ENCODE measurements at places on chromosomes 1 and 21.

DNA sequence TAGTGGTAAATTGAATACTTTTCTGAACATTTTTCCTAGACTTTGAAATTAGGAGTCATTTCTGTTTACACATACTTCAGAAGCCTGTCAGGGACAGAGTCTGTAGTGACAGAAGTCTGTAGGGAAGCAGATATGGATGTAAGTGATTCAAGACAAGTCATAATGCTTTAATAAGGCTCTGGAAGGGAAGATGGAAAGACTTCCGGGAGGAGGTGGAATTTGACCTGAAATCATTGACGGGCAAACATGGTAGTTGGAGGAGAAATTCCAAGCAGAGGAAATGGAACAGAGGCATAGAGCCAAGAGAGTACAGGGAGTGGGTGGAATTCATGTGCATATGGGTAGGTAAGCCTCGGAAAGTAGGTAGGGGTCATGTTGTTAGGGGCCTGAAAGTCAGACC, 22.5 kb downstream of the CAMTA1 start:
- no peak for DNase-seq

DNA sequence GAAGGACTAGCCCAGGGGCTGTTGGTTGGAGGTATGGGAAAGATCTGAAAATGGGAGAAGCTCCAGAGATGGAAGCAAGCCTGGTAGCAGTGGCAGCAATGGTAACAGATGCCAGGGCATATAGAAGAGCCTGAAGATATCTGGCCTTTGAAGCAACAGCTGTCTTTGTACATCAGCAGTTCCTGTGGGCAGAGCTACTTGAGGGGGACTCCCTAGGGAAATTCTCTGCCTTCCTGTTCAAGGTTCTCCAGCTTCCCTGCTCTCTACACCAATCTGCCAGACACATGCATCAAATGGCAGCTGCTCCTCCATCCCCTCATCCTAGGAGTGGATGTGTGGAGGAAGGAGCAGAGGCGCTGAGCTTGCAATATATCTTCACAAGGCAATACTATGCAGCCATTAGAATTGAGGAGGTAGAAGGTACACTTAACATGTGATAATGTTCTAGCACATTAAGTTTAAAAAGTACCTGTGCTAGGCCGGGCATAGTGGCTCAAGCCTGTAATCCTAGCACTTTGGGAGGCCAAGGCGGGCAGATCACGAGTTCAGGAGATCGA, 2.2 kb downstream of the TMEM35B start:
- no peak for DNase-seq

DNA sequence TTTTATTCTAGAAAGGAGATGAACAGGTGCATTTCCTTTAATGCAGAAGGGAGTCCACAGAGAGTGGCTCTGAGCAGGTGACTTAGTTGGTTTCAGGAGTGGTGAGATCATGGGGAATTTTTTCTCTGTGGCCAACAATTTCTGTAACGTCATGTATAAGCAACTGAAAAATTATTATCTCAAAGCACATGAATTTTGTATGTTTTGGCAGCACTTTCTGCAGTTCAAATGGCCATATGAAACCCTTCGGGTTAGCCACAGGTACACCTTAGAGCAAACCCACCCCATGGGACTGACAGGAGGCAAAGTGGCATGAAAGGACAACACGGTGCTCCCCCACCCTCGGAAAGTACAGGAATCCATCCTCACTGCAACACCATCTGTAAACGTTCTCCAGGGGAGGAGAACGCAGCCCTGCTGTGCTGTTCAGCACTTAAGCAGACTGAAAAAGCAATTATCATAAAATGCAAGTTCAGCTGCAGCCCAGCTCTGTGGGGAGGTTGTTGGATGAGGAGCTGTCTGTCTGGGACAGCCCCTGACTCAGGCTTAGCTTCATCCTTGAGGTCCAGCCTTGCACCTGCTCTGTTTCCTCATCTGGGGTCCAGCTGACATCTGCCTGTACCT, 55.8 kb upstream of the CLDN14 start:
- no peak for DNase-seq

DNA sequence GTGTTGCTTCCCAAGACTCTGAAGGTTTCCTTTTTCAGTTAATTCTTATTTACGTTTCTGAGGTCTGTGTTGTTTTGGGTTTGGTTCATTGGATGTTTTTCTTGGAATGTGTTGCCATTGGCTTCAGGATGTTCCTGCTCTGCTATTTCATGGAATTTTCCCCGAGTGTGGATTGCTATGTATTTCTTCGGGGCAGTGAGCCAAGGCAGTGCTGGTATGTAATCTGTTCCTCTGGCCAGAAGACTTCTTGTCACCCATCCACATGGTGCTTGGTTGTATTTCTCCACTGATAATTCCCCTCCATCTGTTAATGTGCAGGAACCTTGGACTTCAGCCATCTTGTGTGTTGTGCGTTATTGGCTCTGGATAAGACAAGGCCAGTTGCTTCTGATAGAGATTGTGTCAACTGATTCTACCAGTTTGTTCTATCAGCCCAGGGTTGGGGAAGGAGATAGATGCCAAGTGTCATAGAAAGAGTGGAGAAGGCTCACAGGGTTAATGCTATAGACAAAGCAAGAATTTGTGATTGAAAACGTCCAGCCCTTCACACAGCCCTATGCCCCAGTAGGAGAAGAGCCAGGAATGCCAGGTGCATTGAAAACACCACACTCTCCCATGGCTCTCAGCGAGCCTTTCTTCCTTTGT, 505.2 kb downstream of the PLPP3 start:
- DNase-seq: no peak

- no peak for DNase-seq
Observed at GRCh38 chr1:35394386-35394785, 125.9 kb downstream of the ZMYM4 start.

- DNase-seq: no peak
Observed at GRCh38 chr1:227886503-227886961, 61.2 kb downstream of the WNT9A start.
